ENCODE measurements at places on chromosomes 12 and 14.

DNA sequence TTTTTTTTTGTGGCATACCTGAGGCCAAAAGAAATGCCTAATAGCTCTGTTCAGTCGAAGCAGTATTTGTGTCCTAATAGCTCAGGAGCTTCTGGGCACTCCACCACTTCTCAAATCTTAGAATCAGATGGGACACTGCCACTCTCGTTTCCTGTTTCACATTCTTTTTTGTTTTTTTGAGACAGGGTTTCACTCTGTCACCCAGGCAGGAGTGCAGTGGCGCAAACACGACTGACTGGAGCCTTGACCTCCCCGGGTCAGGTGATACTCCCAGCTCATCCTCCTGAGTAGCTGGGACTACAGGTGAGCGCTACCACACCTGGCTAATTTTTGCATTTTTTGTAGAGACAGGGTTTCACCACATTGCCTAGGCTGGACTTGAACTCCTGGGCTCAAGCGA, 52.7 kb downstream of the SPPL3 start:
- no peak for DNase-seq

GRCh38 chr12:2979806-2980205, 20.6 kb downstream of the TEAD4 start:
- DNase-seq: no peak

DNA sequence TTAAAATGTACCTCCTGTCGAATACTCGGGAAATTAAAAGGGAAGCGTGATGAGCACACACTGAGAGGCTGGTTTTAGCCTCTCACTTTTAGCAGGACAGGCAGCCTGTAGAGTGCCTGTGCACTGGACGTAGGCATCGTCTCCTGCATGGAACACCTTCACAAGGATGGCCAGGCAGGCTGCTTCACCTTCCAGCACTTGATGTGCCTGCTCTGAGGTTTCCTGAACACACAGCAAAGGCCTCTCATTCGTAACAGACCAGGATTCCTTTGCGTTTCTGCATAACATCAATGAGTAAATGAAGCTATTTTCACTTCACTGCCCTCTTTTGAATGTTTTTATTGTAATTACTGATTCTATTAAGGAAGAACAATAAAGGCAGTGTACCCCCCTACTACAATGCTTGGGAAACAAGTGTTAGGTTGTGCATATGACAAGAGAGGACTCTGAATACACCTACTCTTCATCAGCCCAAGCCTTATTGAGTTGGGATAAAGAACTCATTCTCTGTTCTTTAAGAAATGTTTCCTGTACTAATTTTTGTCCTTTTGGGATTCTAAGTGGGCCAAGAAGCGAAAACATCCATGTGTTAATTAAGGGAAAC, 1077.6 kb upstream of the FOXG1 start:
- DNase-seq: no peak

- no peak for DNase-seq
Measured at GRCh38 chr12:10016881-10017280, 6.5 kb downstream of the CLEC12B start.

DNA sequence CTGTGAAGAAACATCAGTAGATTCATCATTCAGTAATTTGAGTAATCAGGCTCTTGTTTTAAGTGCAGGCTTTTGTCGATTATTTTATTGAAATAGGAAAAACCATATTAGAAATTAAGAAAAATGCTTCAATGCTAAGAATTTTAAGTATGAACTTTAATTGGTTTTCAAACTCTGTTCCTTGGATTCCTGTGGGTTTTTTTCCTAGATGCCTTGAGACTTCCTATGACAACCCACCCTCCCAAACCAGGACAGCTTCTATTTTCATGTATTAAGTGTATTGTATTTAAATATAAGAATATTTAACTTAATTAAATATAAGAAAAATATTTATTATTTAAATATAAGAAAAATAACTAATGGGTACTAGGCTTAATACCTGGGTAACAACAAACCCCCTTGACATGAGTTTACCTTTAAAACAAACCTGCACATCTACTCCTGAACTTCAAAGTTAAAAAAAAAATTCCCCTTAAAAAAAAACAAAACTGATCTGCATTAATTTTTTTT, 3.0 kb downstream of the ARHGAP5 start:
- DNase-seq: no peak

- no peak for DNase-seq
Measured at GRCh38 chr12:107369679-107370078, 276.3 kb upstream of the CRY1 start.

- no peak for DNase-seq
Measured at GRCh38 chr14:82501554-82501953, 967.9 kb upstream of the SEL1L start.

DNA sequence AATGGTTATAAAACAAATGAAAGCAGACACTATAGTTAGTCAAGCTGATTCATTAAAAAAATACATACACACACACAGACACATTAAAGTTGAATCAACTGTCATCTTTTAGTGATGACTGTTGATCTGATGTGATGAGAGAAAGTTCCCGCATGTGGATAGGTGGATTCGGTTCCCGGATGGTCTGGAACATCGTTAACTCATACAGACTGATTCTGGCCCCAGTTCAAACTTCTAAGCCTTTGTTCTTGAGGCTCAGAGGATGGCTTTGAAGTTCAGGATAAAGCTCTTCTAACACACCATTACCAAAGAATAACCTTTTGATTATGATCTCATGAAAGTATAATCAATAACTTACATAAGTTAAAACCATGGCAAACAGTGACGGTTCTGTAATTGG, 27.5 kb downstream of the WIF1 start:
- no peak for DNase-seq

- DNase-seq: peak; percentile 62
Measured at GRCh38 chr12:121776190-121777098, 17.0 kb downstream of the RHOF start.

GRCh38 chr12:38367506-38367905, 50.9 kb downstream of the ALG10B start:
- DNase-seq: no peak

GRCh38 chr12:128114485-128114884, 152.5 kb upstream of the TMEM132C start:
- no peak for DNase-seq

DNA sequence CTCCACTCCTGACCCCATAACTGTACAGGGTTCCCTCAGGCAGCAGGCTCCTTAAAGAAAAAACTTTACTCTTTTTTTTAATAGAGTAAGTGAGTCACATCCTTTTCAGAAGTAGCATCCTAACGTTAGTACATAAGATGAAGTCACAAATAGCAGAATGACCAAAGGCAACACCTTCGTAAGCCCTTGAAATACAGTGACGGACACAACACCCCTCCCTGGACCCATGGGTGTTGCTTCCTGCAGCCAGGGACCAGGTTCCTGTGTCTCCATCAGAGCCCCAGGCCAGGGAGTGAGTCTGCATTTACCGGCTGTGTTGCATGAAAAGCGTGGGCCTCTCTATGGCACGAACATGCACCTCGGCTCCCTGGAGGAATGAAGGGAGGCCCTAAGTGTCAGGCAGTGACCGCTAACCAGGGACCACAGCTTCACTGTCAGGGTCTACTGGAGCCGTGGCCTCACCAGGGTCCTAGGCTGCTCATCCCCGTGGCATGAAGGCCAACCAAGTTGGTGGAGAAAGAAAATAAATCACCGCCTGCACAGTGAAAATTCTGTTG, 340.0 kb upstream of the SFSWAP start:
- DNase-seq: no peak

DNA sequence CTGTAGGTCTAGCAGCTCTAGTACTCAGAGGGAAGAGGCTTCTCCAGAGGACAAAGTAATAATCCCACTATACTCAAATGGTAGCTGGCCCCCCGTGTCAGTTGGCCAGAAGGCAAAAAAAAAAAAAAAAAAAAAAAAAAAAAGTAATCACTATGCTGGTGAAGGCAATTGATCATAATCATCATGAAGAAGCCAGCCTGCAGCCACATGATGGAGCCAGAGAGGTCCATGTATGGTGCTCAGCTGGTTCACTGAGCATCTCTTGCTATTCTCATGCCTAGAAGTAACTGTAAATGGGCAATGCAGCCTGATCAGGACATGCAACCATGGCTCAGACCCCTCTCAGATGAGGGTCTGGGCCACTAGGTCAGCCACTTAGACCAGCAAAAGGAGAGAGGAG, 378.8 kb downstream of the MED13L start:
- no peak for DNase-seq

DNA sequence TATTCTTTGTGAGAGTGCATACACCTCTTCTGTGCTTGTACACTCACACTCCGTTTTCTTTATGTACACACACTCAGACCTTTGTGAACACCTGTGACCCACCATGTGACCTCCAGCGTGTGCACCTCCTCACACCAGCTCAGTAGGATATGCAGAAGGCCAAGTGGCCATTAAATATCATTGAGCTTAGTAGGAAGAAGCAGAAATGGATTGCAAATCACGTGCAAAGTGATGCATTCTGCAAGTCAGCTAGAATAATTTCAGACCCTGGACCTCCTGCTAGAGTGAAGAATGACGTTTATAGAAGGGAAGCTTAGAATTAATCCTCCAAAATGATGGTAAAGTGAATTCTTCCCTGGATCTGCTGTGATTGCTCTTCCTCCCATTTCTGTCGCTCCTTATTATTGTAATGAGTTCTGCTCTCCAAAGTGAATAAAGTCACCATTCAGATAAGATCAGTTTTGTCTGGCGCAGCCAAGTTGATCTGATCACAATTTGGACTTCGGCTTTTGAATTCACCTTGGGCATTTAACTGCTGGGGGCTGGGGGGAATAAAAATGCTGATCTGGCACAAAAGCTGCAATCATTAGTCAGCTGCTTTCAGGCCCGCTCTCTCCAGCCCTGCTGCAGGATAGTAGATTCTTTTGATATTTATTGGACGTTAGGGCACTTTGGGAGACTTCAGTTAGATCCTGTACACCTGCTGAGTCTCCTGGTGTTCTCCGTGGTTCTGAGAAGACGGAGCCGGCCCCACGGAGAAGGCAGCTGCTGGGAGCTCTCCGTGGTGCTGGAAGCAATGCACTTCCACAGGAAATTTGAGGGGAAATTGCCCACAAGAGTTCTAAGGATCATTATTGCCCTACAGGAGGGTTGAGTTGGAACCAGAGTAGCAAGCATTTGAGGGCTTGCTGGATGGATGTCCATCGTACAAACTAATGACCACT, 12.4 kb upstream of the NRXN3 start:
- no peak for DNase-seq

- DNase-seq: no peak
Measured at GRCh38 chr12:713281-713875, 39.0 kb upstream of the WNK1 start.

- no peak for DNase-seq
Measured at GRCh38 chr14:33720284-33720787, 230.5 kb downstream of the EGLN3 start.

DNA sequence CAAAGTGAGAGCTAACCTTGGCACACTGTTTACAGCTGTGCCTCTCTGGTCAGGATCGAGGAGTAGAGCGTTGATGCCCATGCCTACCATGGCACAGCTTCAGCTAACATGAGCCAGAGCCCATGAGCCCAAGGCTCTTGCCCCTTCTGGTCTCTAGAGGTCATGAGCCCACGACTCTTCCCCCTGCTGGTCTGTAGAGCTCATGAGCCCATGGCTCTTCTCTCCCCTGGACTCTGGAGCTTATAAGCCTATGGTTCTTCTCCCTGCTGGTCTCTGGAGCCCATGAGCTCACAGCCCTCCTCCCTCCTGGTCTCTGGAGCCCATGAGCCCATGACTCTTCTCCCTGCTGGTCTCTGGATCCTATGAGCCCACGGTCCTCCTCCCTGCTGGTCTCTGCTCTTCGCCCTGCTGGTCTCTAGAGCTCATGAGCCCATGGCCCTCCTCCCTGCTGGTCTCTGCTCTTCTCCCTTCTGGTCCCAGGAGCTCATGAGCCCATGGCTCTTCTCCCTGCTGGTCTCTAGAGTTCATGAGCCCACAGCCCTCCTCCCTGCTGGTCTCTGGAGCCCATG, 16.6 kb upstream of the CLMN start:
- DNase-seq: no peak

DNA sequence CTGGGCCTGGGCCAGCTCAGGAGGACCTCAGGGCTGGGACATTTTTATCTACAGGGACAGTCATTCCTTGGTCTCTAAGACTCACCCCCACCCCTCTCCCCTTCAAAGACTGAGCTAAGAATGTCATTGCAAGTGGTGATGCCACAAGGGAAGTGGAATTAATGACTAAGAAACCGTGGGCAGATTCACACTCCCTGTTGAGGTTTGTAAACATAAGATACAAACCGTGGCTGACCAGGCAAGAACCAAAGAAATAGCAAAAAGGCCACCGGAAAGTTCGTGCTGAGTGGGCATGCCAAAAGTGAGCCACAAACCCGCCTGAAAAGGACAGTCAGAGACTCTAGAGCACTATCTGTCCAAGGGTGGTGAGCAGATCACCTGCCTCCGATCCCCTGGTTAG, 25.7 kb downstream of the NUAK1 start:
- DNase-seq: no peak

DNA sequence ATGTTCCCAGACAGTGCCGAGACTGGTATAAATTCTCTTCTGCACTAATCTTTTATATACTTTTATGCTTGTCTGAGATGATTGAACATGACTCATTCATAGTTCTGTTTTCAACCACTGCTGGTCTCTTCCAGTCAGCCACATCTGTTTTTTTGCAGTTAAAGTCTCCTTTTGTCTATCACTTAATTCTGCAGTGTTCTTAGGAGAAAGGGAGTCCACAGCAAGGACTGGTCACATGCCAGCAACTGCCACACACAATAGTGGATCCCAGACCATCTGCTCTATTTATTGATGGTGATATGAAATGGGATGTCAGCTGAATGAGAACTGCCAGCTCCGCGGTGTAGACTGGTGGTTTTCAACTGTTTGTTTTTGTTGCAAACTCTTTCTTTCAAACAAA, 379.8 kb downstream of the MED13L start:
- DNase-seq: no peak

DNA sequence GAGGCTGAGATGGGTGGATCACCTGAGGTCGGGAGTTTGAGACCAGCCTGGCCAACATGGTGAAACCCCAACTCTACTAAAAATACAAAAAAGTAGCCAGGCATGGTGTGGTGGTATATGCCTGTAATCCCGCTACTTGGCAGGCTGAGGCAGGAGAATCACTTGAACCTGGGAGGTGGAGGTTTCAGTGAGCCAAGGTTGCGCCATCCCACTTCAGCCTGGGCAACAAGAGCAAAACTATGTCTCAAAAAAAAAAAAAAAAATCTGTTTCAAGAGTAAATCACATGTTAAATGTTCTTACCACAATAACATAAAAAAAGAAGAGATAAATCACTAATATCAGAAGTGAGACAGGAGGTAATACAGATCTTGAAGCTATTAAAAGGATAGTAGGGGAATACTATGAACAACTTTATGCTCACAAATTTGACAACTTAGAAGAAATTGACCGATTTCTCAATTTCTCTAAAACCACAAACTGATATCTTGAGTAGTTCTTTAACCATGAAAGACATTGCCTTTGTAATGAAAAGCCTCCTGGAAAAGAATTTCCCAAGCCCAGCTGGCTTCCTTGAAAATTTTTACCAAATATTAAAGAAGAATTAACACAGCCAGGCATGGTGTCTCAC, 37.7 kb downstream of the TAOK3 start:
- DNase-seq: no peak

- peak; percentile 55 for DNase-seq
Measured at GRCh38 chr12:123250471-123251383, 17.5 kb downstream of the MTRFR start.

GRCh38 chr14:70905301-70905700, 2.0 kb upstream of the PCNX1 start:
- no peak for DNase-seq

Measured in NCI-H345 (cell line).